ENCODE measurements at places on chromosomes 4 and X.

- no peak for DNase-seq
These were observed 7.6 kb downstream of the UGT8 start for GRCh38 chr4:114606245-114606644.

DNA sequence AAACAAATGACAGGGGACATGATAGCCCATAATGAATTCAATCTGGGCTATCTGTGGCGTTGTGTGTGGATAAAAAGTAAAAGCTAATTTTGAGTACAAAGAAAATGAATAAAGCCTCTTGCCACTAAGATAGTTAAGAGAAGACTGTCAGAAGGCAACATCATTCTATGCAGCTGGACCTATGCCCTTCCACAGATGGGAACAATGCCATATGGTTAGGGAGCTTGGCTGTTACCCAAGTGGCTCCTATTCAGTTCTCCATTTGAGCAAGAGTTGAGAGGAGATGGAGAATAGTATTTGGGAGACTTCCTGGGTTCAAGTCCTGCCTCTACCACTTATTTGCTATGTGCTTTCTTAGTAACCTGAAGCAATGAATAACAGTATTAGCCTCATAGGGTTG, 107.7 kb downstream of the ANXA3 start:
- no peak for DNase-seq

DNA sequence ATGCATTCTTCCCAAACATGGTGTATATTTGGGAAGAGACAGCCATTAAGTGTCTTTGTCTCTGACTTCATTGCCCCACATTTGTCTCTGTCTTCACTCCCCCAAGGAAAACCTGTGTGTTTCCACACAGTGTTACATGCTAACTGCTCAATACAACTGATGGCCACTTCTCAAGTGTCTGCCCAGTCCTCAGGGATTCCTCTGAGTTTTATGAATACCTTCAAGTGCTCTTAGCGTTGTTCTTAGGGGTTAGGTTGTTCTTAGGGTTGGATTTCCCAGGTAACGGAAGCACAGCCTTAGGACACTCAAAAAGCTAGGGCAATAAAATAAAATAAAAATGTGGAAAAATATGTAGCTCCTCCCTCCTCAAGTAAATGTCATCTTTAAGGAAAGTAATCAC, 64.7 kb upstream of the PLAC8 start:
- DNase-seq = no peak

DNA sequence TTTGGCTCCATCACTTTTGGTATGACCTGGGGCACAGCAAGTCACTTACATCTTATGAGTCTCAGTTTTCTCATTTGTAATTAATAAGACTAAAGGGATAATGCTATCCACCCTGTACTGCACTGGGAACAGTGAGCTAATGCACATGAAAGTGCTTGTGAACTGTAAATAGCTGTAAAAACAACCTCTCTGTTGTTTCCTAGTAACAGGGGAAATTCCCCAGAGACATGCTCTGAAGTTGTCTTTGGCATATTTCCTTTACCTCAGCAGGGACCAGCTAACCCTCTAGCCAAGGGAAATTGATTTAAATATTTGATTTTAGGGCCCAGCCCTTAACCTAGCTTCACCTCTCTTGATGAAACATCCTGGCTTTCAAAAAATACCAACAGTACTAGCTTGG, 6.1 kb upstream of the CYSLTR1 start:
- DNase-seq = no peak

DNA sequence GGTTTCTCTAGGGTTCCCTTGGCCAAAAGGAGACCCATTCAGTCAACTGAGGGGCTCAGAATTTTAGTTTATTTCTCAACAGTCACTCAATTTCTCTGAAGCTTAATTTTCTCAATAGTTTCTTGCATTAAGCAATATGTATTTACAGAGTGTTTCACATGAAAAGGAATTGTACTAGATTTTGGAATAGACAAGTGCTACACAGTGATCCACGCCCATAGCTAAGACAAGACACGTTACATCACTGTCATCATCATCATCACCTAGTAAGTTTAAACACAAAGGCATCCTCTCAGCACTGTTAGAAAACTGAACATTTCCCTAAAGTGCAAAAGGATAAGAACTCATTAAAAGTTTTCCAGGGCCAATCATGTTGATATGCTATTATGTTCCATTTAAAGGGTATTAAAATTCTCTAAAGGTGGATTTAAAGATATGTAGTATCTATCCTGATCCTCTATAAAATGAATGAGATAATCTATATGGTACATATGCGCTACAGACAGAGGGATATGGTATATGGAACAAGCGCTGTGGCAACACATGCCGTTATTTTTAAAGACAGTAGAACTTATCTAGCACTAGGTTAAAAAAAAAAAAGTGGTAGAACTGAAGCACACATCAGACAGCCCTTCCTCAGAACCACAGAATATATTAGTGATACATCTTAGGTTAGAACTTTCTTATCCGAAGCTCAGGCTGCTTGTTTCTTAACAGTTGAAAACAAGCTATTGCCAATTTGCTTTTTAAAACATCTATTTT, 12.1 kb downstream of the PPA2 start:
- no peak for DNase-seq

DNA sequence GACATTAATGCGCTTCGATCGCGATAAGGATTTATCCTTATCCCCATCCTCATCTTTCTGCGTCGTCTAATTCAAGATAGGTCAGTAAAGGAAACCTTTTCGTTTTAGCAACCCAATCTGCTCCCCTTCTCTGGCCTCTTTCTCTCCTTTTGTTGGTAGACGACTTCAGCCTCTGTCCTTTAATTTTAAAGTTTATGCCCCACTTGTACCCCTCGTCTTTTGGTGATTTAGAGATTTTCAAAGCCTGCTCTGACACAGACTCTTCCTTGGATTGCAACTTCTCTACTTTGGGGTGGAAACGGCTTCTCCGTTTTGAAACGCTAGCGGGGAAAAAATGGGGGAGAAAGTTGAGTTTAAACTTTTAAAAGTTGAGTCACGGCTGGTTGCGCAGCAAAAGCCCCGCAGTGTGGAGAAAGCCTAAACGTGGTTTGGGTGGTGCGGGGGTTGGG, 528 bp upstream of the FGF2 start:
- DNase-seq = no peak

All from cortex of kidney (tissue), 1 donor.